Aorta (tissue), 5 donors: ENCODE measurements at places on chromosomes 2 and 18. TPM values are rescaled to one million over a fixed set of nuclear protein-coding genes. Genes with fewer than 3 reads are reported as not detected.

ANKAR gene
- polyA plus RNA-seq: 1.0 TPM

KCNF1 gene
- not detected for polyA plus RNA-seq

VWC2L gene
- not detected for polyA plus RNA-seq

PDE1A gene
- 34.1 TPM for polyA plus RNA-seq

SMARCAL1 gene
- 9.4 TPM for polyA plus RNA-seq

LBX2 gene
- polyA plus RNA-seq: 1.7 TPM

NR4A2 gene
- polyA plus RNA-seq: 5.8 TPM

NEURL3 gene
- polyA plus RNA-seq: 0.75 TPM

UGT1A10 gene
- 0.38 TPM for polyA plus RNA-seq

TTR gene
- polyA plus RNA-seq: not detected

GALR1 gene
- polyA plus RNA-seq: not detected

BMP10 gene
- polyA plus RNA-seq: not detected

ACTR2 gene
- 144 TPM for polyA plus RNA-seq

LIPT1 gene
- polyA plus RNA-seq: 11.9 TPM

LPIN1 gene
- polyA plus RNA-seq: 4.4 TPM

DNAJC5G gene
- polyA plus RNA-seq: 2.3 TPM

GEN1 gene
- 1.2 TPM for polyA plus RNA-seq

SFTPB gene
- polyA plus RNA-seq: 2.3 TPM

SEMA4F gene
- polyA plus RNA-seq: 6.7 TPM

COL4A4 gene
- polyA plus RNA-seq: 2.3 TPM

BCL2 gene
- polyA plus RNA-seq: 4.3 TPM

TIMM21 gene
- 12.8 TPM for polyA plus RNA-seq

MALL gene
- 19.8 TPM for polyA plus RNA-seq
